Kidney (tissue), 22 donors: ENCODE measurements at places on chromosomes 16 and 17. TPM values are rescaled to one million over a fixed set of nuclear protein-coding genes. Genes with fewer than 3 reads are reported as not detected.

GRCh38 chr16:15533386-15533785, 99.0 kb downstream of the BMERB1 start:
- no peak for DNase-seq

GRCh38 chr16:50731130-50731988, 10.5 kb upstream of the CYLD start:
- no peak for DNase-seq

Gene PSMC3IP
- 3.6 TPM for polyA plus RNA-seq

DNA sequence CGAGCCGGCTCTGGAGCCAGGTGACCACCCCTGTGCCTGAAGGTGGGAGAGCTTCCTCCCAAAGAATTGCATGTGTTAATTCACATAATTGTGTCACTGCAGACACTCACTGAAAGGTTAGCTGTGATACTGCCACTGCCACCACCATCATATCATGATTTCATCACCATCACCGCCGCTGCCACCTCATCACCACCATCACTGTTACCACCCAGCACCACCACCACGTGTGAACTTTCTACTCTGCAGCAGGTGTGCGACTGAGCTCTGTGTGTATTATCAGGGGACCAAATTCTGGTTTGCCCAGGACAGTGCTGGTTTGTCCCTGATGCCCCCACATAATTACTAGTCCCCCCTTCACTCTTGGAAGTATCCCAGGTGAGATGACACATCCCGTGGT, 15.2 kb downstream of the BCAR1 start:
- DNase-seq, result no peak

GRCh38 chr17:2517539-2517938, 5.9 kb upstream of the METTL16 start:
- no peak for DNase-seq

DNA sequence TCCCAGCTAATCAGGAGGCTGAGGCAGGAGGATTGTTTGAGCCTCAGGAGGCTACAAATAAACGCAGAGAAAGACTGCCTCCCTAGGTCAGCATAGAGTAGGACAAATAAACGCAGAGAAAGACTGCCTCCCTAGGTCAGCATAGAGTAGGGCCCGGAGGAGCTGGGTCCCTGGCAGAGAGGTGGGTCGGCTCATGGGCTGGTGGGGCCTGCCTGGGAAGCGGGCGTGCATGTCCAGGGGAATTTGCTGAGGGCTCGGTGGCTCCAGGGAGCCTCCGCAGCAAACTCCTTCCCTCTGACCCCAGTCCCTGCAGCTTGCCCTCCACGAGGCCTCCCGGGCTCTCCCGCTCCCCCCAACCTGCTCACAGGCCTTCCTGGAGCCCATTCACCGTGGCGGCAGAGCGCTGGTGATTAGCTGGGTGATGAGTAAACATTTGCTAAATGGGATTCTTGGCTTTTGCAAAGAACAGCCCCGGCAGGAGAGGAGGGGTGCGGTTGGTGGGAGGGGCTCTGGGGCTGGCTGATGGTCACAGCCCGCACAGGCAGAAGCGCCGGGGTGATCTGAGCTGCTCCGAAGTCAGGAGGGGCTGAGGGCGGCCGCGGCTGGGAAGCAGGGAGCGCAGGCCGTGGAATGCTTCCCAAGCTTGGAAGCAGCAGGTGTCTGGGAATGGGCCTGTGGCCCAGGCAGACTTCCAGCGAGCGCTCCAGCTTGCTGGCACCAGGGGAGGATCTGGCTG, 93.1 kb downstream of the RTN4RL1 start:
- peak; percentile 78 for DNase-seq
